ENCODE measurements at places on chromosomes 1 and 21. TPM values are rescaled to one million over a fixed set of nuclear protein-coding genes. Genes with fewer than 3 reads are reported as not detected.

GRCh38 chr1:41222496-41222895 lies 19.6 kb downstream of the SCMH1 start:
- no peak for DNase-seq

DNA sequence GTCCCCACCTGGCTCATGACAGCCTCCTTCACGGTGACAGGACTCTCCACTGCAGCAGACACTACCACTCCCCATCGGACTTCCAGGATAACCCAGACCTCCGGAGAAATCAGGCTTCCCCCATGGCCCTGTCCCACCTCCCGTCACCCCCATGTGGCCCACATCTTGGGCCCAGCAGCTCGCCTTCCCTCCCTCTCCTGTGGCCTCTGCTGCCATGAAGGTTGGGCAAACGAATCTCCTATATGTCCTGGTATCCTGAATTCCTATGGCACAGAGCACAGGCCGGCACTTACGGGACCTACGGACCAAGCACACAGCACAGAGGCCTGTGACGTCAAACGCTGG lies 82.0 kb downstream of the NPHP4 start:
- DNase-seq, result no peak

DNA sequence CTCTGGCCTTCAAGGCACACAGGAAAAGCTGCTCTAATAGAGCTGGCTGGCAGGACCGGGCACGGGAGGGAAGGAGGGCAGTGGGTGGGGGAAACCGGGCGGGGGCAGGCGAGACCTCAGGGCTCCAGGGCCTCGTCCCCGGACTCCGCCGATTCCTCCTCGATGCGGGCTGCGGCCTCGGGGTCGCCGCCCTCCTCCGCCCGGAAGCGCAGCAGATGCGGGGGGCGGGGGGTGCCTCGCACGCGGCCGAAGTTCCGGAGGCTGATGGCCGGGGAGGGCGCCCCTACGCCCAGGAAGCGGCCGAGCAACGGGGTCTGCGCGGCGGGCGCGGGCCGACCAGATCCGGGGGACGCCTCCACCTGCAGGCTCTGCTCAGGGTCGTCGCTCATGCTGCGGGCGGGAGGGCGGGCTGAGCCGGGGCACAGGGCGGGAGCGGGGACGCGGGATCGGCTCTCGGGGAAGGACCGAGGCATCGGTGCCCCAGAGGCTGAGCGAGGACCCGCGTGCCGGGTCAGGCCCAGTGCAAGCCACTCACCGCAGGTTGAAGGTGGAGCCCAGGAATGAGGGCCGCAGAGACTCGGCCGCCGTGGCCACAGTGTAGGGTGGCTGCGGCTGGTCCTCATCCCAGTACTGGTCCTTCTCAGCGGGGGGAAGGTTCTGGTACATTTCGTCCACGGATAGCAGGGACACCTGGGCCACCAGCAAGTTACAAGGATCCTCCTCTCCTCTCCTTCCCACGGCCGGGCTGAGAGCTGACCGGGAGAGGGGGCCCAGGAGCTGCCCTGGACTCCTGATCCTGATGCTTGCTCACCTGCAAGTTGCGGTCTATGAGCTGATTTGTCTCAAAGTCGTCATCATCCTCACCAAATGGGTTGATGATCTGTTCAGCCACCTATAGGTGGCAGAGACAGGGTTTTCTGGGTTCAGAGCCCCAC lies 3.6 kb downstream of the BEST4 start:
- no peak for DNase-seq

DNA sequence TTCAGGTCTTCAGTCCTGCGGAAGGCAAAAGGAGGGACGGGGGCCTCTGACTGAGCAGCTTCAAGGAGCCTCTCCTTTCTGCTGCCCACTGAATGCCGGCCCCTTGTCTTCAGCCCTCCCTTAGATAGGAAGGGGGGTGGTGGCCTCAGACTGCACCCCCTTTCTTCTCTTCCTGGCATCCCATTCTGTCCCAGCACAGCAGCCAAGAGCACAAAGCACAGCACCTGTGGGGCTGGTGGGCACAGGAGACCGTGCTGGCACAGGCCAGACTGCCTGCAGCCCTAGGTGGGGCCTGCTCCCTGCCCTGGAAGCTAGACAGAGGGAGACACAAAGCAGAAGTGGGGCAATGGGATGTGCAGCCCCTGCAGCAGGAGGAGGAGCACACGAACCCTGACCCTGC lies 1.7 kb upstream of the PAQR6 start:
- DNase-seq, result no peak

- no peak for DNase-seq
Measured at GRCh38 chr1:15735304-15736037, 587 bp upstream of the SLC25A34 start.

DNA sequence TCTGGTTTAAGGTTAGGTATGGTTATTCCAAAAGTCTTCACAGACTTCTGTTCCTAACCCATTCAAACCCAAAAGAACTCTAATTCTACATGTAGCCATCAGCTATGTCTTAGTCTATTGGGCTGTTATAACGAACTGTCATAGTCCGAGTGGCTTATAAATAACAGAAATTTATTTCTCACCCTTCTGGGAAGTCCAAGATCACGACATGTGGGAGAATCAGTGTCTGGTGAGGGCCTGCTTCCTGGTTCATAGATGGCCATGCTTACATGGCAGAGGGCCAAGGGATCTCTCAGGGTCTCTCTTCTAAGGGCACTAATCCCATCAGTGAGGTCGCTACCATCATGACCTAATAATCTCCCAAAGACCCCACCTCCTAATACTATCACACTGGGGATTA lies 103.0 kb upstream of the PPP2R5A start:
- DNase-seq, result no peak

DNA sequence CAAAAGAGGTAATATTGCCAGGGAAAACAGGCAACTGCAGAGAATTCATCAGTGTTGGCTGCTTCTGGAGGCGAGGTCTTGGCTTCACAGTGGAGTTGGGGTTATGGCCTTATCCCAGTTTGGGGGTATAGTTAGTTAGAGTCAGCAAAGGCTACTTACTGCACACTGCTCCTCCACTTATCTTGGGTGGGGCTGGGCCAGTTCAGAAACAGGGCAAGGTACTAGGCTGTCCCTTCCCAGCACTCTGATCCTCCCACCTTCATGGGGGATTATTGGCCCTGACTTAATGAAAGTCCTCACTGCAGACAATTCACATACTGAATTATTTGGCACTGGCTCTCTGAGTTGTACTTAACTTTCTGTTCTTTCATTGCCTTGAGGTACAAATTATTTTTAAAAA lies 189.6 kb downstream of the NRIP1 start:
- DNase-seq, result no peak

- DNase-seq, result no peak
Measured at GRCh38 chr1:54623216-54624007, at the start of gene FAM151A. Gene FAM151A (minus strand): TSS chr1:54623525. CDS start chr1:54623395, 130 bp downstream.

DNA sequence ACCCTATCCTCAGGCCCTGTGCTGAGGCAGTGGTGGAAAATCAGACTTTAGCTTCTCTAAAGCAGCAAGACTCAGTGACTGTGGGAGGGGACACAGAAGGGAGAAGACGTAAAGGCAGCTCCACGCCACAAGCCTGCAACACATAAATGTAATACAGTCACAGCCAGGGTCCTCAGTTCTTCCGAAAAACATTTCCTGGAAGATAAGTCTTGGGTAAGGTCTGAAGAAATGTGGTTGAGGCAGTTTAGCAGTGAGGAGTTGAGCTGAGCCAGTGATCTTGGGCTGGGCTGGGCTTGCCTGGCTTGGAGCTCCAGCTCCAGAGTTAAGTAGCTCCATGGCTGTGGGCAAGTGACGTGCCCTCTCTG lies 127.8 kb upstream of the ADAR start:
- no peak for DNase-seq

AADACL3 gene
- polyA plus RNA-seq, result not detected

AMY2A gene
- polyA plus RNA-seq, result not detected

FMO5 gene
- polyA plus RNA-seq, result 0.07 TPM

BRWD1 gene
- 4.9 TPM for polyA plus RNA-seq

WNT3A gene
- polyA plus RNA-seq, result 0.07 TPM

All from foreskin keratinocyte (primary cell).